Ureter (tissue), 1 donor: ENCODE measurements at places on chromosomes 7 and 10.

GRCh38 chr7:6575281-6576023, 1.8 kb upstream of the ZDHHC4 start:
- no peak for DNase-seq

- DNase-seq, result no peak
Measured at GRCh38 chr7:121137580-121137979, 149.1 kb downstream of the CPED1 start.

GRCh38 chr7:104843198-104843597, 170.8 kb upstream of the KMT2E start:
- DNase-seq, result no peak

GRCh38 chr10:24518411-24518810, 205.3 kb downstream of the ARHGAP21 start:
- DNase-seq, result no peak

DNA sequence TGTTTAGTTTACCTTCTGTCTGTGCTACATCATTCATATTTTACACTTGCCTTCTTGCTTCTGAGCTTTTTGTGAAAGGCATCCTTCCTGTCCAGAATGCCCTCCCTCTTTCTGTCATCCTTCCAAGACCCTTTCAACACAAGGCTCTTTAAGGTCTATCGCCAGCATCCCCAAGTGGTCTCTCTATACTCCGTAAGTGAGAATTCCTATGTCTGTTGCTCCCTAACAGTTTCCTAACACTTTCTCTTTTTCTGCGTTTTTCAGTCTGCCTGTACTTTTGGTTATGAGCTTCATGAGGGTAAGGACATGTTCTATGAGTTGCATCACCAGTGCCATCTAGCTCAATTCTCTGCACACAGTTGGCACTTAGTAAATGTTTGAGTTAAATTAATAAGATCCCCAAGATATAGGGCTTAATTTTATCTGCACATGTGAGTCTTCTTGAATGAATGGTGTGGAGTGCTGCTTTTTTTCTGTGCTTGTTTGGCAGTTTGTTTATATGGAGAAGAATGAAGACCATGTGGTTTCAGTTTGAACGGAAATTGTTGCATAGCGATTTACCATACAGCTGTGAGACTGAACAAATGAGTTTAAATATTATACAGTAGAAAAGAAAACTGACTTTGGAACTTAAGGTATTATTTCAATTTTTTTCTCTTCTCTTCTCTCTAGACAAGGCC, 29.4 kb downstream of the RABGEF1 start:
- DNase-seq, result no peak

DNA sequence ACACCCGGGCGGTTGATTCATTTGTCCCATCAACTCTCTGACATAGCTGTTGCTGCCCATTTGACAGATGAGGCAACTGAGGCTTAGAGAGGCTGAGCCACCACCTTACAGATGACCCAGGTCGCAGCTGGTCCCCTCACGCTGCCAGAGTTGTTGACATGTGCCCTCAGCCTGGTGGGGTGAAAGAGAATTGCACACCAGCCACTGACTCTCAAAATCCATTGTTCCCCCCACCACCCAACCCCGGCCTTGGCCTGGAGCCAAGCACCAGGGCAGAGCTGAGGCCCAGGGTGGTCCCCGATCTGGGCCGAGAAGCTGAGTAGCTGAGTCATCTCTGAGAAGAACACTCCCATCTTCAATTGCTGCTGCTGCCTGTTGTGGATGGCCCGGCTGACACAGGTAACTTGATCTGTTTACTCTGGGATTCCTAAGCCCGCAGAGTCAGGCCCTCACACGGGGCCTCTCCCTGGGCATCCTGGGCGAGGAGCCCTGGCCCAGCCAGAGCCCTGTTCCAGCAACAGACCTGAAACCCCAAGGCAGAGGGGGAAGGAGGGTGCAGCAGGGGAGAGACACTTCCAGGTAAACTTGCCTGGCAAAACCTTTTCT, 27.5 kb downstream of the PVRIG start:
- peak; percentile 50 for DNase-seq

DNA sequence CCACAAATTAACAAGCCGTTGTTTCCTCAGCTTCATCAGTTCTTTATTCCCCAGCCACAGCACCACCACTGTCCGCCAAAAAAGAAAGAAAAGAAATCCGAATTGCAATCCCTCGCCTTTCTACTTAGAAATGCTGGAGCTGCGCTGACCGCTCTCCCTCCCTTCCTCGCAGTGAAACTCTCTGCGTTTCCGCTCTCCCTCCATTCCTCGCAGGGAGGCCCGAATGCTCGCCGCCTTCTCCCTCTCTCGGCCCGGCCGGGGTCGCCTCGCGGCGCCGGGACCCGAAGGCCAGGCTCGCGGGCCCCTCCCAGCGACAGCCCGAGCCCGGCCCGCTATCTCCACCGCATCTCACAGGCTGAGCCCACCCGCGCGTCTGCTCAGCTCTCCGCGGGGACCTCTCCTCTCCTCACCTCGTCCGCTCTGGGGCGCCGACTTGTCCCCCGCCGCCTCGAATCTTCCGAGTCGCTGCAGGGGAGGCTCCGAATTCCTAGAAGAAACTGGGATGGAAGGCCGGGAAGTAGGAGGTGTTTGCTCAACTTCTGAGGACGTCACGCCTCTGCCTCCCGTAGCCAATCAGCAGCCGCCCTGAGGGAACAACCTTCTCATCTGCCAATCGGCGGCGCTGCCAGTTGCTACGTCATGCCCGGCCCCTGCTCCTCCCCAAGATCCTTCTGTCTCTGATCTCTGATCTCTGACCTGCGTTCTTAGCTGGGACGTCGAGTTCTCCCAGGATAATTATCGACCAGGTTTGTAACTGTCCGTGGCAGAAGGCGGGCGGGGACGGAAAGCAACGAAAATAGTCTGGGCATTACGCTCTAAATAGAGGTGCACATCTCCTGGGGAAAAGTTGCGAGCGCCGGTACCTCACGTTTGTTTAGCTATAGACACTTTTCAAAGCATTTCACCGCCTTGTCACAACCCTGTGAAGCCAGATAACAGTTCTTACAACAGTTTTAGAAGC, at the start of gene AASS:
AASS (minus strand) TSS at position 499 of the 961 bp plus-strand sequence. CDS start 10,523 bp downstream, outside the sequence.
- peak; percentile 99 for DNase-seq

- no peak for DNase-seq
Measured at GRCh38 chr7:98105942-98106544, 619 bp upstream of the LMTK2 start.

DNA sequence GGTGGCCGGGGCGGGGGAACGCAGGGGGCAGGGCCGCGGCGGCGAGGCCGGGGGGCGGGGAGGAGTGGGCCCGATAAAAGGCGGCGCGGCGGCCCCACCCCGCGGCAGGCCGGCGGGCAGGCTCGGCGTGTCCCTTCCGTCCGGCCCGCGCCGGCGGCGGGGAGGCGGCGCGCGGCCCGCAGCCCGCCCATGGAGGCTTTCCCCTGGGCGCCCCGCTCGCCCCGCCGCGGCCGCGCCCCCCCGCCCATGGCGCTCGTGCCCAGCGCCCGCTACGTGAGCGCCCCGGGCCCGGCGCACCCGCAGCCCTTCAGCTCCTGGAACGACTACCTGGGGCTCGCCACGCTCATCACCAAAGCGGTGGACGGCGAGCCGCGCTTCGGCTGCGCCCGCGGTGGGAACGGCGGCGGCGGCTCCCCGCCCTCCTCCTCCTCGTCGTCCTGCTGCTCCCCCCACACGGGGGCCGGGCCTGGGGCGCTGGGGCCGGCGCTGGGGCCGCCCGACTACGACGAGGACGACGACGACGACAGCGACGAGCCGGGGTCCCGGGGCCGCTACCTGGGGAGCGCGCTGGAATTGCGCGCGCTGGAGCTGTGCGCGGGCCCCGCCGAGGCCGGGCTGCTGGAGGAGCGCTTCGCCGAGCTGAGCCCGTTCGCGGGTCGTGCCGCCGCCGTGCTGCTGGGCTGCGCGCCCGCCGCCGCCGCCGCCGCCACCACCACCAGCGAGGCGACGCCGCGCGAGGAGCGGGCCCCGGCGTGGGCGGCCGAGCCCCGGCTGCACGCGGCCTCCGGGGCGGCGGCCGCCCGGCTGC, at the start of gene NANOS1:
NANOS1 (plus strand) TSS at position 102 of the 808 bp plus-strand sequence; CDS start at position 190, 88 bp downstream.
- DNase-seq, result no peak

DNA sequence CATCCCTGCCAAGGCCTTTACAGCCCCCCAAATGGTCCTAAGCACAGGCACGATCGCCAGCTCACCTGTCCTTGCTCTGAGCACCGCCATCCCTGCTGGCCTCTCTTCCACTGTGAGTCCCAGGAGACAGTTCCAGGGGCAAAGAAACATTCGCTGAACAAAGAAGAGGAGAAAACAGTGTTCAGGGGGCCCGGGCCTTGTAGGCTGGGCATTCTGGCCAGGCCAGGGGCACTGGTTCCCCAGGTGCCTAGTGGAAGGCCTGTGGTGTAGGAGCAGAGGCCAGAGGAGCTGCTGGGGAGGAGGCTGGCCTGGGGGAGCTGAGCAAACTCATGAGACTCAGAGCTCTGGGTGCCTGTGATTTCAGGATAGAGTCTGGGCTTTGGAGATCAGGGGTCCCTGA, 22.6 kb downstream of the AQP1 start:
- no peak for DNase-seq

DNA sequence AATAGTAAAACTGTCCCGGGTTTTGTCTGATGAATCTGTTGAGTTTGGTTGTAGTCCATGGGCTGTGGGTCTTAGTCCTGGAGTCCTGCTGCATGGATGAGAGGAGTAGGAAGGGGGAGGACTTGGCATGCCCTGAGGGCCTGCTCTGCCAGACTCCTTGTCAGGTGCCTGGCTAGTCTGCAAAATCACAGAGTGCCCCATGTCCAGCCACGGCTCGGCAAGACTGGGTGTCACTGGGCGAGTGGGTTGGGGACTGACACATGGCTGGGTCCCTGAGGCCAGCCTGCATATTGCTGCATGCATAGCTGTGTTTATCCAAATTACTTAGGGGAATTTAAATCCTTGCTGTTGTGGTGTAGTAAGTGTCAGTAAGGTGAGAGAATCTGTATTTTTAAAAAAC, 9.7 kb downstream of the MINDY4 start:
- DNase-seq, result no peak

DNA sequence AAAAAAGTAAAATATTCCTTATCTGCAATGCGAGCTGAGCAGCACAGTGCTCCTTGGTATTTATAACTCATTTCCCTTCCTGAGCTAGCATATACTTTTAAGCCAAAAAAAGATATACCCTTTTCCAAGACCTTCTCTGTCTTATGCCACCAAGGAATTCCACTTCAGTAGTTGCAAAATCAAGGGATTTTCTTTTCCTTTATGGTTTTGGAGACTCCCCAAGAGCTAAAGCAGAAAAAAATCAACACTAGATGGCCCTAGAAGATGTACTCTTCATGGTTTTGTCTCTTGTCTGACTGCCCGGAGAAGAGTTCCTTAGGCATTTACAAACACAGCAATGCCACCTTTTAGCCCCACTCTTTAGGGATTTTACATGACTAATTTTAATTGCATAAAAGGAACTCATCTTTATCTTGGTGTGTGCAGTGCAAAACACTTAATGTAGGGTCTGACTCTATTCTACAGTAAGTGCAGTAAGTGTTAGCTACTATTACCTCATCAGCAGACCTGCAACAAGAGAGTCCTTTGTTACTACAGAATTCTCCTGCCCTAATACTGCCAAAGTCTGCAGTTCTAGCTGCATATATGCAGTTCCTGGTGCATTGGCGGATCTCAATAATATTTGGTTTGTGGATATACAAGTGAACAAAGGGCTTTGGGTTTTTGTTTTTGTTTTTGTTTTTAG, 443.3 kb downstream of the GFRA1 start:
- DNase-seq, result no peak

DNA sequence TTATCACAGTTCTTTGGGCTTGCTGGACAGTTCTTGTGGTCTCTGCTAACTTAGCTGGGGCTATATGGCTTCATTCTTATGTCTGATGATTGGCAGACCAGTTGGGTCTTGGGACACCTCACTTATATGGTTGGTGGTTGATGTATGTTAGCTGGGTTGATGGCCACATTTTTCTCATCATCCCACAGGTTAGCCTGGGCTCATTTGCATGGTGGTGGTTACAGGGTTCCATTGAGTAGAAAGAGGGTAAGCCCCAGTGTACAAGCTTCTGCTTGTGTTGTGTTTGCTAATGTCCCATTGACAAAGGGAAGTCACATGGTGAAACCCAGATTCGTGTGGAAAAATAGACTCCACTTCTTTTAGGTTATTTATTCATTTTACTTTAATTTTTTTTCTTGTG, 40.6 kb downstream of the TMEM60 start:
- no peak for DNase-seq

DNA sequence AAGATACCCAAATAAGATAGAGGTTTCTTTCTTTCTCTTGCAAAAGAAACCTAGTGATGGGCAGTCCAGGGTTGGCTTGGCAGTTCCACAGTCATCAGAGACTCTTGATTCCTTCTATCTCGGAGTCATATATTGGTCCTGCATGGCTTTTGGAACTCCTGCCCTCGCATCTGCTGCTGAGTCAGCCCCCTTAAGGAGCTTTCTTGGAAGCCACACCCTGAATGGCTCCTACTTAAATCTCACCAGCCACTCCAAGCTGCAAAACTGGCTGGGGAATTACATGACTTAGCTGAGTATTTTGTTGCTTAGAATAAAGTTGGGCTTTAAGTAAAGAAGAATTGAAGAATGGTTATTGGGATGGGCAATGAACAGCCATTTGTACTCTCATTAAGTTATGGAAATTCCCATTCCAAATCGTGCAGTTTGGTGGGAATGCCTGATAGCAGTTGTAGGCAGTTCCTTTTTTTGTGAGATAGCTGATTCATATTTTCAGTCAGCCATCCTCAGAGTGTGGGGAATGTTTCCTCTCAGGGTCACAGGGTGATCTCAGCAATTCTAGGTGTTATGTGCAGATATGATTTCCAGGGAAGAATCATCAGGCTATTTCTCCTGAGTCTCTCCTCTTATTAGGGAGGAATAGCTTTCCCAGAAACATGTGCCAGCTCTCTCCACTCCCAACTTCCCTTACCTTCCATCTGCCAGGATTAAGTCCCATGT, 209.9 kb downstream of the BBS9 start:
- DNase-seq, result no peak

GRCh38 chr7:133886086-133886485, 241.1 kb upstream of the LRGUK start:
- DNase-seq, result no peak

DNA sequence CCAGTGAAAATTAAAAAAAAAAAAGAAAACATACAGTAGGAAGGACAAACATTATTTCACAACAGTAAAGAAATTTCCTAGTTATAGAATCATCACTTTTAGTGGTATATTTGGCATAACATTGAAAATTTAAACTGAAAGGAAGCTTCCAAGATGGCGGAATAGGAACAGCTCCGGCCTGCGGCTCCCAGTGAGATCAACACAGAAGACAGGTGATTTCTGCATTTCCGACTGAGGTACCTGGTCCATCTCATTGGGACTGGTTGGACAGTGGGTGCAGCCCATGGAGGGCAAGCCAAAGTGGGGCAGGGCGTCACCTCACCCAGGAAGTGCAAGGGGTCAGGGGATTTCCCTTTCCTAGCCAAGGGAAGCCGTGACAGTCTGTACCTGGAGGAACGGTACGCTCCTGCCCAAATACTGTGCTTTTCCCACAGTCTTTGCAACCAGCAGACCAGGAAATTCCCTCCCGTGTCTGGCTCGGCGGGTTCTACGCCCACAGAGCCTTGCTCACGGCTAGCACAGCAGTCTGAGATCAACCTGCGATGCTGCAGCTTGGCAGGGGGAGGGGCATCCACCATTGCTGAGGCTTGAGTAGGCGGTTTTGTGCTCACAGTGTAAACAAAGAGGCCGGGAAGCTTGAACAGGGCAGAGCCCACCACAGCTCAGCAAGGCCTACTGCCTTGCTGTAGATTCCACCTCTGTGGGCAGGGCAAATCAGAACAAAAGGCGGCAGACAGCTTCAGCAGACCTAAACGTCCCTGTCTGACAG, 19.4 kb downstream of the PON3 start:
- DNase-seq, result no peak

- DNase-seq, result no peak
Measured at GRCh38 chr10:2908851-2909630, 158.3 kb upstream of the PFKP start.

GRCh38 chr7:22013711-22014110, 68.0 kb upstream of the CDCA7L start:
- DNase-seq, result no peak

- DNase-seq, result no peak
Measured at GRCh38 chr7:46652317-46652716, 731.2 kb upstream of the IGFBP3 start.
